Left cardiac atrium (tissue), 4 donors: ENCODE measurements at places on chromosomes 16 and 17. TPM values are rescaled to one million over a fixed set of nuclear protein-coding genes. Genes with fewer than 3 reads are reported as not detected.

The CCL1 gene
- not detected for total RNA-seq

The KRTAP16-1 gene
- not detected for total RNA-seq

The CES2 gene
- total RNA-seq = 48.0 TPM

The TXNL4B gene
- 6.5 TPM for total RNA-seq

The ACSM2B gene
- total RNA-seq = not detected

The KRTAP1-1 gene
- not detected for total RNA-seq

The KCNJ12 gene
- 16.5 TPM for total RNA-seq

The MPG gene
- total RNA-seq = 29.9 TPM
